ENCODE measurements at places on chromosomes 2 and 18.
A peak's percentile ranks its signal among the peaks of the same experiment; 100 is the strongest.

DNA sequence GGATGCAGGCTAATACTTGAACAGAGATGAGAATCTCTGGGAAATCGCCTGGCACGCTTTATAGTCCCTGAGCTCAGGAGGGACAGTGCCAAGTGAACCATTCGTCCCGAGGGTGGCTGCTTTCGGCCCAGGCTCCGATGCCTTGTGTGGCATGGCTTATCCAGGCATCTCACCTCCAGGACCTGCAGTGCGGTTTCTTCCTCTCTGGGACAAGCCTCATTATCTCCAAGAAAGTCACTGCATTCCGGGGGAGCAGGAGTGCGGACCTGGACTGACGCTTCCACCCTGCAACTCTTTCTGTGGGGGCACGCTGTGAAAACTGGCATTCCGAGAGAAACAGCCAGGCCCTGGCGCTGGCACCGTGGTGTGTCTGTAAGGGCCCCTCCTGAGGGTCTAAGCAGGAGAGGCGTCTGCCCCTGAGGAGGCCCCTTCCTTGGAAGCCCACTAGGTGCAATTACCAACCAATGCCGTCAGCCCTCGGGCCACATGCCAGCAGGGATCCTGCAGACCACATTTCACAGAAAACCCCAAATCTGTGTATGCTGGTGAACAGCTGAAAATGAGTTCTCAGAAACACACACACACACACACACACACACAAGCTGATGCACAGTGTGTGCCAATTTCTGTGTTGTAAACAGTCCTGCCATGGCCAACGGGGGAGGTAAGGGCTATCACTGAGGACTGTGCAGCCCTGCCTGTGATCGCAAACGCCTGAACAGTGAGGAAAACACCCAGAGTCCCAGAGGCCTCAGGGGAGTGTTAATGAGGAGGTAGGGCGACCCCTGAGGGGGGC lies 351.9 kb upstream of the SALL3 start:
- DNase-seq: no peak

- no peak for DNase-seq
Observed at GRCh38 chr18:62863579-62864001, 148.2 kb downstream of the PHLPP1 start.

DNA sequence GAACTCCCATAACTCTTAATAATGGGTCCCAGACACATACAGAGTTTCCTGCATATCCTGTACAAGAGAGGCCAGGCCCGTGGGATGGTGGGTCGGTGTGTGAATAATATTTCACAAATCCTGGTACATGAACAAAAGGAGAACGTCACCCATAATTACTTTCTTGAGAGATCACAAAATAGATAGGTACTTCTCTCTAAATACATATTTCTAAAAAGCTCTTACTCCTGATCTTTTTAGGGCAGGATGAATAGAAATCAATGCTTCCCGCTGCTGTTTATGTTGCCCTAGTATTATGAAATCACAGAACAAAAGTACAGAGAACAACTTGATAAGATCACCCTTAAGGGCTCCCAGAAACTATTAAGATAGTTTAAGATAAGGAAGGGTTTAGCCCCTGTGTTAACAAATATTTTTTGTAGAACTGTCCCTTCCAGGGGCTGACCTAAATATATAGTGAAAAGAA lies 5.4 kb downstream of the IRS1 start:
- DNase-seq: no peak

- DNase-seq: no peak
Observed at GRCh38 chr2:60480089-60480773, 73.2 kb downstream of the BCL11A start.

- no peak for DNase-seq
Observed at GRCh38 chr2:27074738-27075565, 3.5 kb upstream of the EMILIN1 start.

GRCh38 chr18:54700580-54700979 lies 109.5 kb downstream of the DYNAP start:
- DNase-seq: no peak

GRCh38 chr2:127592761-127593227 lies 53.2 kb upstream of the GPR17 start:
- no peak for DNase-seq

DNA sequence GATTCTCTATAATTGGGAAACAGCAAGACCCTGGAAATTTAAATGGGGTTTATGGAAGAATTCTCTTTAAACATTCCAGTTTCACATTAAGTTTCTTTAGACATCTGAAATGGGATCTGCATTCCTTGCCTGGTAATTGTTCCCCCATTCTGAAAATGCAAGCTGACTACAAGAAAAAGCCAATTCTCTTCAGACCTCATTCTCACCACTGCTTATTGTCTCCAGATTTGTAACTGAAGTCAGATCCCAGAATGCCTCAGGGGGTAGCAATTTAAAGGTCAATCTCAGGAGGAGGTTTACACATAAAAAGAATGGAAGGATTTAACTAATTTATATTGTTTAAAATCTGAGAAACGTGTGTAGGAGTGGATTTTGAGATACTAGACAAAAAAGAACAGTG lies 41.2 kb downstream of the COL3A1 start:
- no peak for DNase-seq

- peak; percentile 63 for DNase-seq
Observed at GRCh38 chr2:112542123-112542983, at the start of gene POLR1B. TSS of gene POLR1B (plus strand) at chr2:112542465. CDS start at chr2:112542495, 30 bp downstream.

DNA sequence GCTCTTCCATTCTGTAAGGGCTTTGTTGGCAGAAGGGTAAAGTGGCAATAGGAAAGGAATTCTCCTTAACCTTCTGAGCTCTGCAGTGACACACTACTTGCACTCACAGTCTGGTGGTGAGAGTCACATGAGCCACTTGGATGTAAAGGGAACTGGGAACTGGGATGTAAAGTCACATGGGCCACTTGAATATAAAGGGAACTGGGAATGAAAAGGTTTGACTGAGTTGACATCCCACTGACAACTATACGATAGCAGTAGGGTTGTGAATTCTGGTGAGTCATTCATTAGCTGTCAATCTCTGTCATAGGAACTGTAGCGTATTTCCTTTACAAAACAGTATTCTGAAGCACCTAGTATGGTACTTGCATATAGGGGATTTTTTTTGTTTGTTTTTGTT lies 5.5 kb downstream of the RPE start:
- DNase-seq: no peak

DNA sequence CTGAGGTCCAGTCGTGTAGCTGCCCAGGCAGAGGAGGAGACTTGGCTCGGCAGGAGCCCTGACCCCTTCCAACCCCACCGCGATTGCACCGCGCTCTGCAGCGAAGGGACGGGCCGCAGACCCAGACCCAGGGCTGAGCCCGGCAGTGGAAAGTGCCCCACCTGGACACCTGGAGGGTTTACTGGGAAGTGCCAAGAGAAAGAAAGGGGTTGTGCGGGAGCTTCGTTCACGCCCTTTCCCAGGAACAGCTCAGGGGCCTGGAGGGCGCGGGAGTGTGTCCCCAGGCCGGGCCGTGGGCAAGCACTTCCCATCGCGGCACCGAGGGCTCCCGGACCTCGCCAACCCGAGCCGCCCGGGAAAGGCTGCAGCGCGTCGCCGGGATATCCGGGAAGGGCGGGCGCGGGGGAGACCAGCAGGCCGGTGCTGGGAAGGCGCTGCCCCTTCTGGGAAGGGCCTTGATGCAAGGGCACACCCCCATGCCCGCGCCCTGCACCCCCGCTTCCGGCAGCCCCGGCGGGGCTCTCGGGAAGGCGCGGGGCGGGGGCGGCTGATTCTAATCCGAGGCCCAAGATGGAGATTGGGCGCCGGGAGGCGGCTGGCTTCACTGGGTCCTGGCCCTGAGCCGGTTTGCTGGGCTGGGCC lies 36.1 kb upstream of the MRPL33 start:
- peak; percentile 71 for DNase-seq

- no peak for DNase-seq
Observed at GRCh38 chr2:28835781-28836180, 25.1 kb downstream of the SPDYA start.

DNA sequence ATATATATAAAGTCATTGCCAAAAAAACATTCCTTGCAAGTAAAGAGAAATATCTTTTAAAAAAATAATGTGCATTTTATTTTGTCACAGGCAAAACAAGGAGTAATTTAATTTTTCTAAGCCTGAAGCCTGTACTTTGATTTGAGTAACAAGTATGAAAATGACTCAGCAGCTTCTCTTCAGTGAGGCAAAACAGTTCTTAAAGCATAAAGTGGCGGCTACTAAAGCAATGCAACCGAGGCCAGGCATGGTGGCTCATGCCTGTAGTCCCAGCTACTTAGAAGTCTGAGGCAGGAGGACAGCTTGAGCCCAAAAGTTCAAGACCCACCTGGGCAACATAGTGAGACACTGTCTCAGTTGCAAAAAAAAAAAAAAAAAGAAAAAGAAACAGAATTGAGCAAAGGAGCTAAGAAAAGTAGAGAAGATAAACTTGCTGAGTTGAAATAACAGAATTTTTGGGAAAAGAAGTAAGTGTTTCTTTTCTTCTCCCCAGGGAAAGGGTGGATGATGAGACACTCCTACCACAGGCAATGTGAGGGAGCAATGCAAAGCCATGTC lies 29.6 kb downstream of the DOK1 start:
- no peak for DNase-seq

- no peak for DNase-seq
Observed at GRCh38 chr2:162126111-162126519, 25.9 kb downstream of the GCG start.

GRCh38 chr18:51915176-51915575 lies 424.8 kb upstream of the DCC start:
- no peak for DNase-seq

DNA sequence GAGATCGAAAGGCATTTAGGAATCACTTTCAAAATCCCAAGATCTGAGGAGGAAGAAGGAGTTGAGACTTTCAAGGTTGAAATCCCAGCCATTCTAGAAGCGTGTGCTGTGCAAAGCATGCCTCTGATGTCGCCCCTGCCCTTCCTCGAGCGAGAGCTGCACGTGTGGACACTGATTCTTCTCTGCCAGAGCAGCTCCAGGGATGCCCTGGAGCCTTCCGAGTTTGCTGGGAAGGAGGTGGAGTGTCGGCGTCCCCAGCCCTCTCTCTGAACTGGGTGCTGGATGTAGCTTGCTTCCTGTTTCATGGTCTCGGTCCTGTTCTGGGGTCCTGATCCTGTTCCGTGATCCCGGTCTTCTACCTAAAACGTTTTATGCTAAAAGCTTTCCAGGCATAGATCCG lies 76.1 kb downstream of the TWIST2 start:
- DNase-seq: no peak
